GM04503 (cell line): ENCODE measurements at places on chromosomes 3 and 15.

GRCh38 chr15:98896802-98897732 is 110.5 kb downstream of the PGPEP1L start:
- DNase-seq = peak; percentile 99

DNA sequence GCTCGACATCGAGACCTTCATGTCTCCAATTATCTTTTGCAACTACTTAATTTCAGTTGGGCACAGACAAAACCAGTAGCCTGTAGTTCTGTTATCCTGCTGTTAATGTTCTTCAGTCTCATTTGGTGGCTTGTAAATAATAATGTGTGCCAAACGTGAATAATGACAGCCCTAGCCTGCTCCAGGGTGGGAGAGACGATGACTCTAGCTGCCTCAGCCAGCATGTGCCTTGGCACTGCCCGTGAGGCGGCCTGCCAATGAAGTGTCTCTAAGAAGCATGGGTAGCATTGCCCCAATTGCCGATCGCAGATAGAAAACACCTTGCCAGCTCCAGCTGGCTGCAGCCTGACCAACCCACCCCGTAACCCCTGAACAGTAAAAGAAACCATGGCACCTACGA is 58.8 kb downstream of the ASB7 start:
- DNase-seq = no peak

DNA sequence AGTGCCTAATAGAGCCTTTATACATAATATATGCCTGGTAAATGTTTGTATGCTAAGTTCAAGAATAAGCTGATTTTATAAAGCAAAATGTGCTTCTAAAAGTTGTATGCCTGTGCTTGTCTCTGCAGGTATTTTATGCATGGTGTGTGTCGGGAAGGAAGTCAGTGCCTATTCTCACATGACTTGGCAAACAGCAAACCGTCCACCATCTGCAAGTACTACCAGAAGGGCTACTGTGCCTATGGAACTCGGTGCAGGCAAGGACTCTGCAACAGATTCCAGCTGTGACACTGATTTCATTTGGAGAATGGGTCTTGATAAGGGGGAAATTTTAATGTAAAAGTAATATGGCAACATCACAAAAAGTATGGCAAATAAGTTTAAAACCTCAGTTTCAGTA is 11.9 kb downstream of the MKRN2 start:
- no peak for DNase-seq

DNA sequence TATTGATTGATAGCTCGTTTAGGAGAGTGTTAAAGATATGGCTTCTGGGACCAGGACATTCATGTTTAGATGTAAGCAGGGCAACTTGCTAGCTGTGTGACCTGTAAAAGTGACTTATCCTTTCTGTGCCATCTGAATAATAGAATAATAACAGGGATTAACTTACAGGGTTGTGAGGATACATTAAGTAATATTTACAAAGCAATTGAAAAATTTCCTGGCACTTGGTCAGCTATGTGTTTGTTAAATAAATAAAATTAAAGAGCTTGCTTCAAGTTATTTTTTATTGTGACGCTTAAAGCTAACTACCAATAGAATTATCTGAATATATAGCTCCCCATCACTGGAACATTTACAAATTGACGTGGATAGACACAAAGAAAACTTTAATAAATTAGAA is 287.9 kb upstream of the CDIN1 start:
- DNase-seq = no peak

DNA sequence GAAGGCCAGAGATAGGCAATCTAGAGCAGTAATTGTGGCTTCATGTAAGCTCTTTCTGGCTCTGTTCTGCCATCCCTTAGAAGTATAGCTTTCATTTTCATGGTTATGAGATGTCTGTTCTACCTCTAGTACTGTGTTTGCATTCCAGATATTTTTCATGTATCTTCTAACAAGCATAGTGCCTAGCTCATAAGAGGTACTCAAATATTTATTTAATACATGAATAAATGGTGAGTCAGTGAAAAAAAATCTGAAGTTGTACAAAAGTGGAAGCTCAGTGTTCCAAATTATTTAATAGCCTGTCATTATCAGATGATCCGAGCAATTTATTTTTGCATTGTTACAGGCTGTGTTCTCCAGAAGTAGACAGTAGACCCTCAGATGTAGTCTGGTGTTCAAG is 64.3 kb downstream of the OXSM start:
- no peak for DNase-seq

- DNase-seq = no peak
These were observed 297.2 kb downstream of the RPLP1 start for GRCh38 chr15:69749797-69750196.

DNA sequence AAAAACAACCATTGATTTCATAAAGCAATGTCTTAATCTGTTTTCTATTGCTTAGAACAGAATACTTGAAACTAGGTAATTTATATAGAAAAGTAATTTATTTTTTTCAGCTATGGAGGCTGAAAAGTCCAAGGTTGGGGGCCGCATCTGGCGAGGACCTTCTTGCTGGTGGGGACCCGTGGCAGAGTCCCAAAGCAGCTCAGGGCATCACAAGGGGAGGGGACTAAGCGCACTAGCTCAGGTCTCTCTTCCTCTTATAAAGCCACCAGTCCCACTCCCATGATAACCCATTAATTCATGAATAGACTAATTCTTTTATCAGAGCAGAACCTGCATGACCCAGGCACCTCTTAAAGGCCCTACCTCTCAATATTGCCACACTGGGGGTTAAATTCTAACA is 87.2 kb upstream of the KLF13 start:
- no peak for DNase-seq

DNA sequence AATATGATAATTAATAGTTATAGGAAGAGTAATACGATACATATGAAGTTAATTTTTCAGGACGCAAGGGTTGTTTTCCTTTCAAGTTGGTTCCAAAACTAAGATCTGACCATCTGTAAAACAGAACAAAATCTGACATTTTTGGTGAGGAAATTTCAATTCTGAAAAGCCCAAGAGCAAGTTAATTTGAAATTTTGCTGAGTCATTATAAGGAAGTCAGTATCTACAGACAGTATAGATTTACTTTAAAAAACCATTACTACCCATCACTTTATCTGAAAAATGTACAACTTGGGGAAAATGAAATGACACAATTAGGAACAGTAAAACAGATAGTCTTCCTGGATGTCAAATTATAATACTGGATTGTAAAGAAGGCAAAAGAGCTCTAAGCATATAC is 12.5 kb downstream of the INTS14 start:
- no peak for DNase-seq

DNA sequence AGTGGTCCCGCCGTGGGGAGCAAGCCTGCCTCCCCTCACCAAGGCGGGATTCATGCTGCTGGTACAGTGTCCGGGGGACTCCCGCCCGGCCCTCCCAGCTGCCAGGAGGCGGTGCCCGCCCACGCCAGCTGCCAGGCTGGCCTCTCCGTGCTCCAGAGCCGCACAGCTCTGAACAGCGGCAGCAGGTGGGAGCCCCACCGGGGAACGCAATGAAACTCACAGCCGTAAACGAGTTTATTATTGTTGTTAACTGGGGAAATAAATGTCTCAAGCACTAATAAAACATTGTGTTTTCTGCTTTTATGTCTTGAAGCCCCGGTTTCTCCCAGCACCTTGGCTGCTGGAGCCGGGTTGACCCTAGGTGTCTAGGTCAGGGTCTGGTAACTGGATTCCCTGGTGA is 317.7 kb upstream of the TLE3 start:
- no peak for DNase-seq

DNA sequence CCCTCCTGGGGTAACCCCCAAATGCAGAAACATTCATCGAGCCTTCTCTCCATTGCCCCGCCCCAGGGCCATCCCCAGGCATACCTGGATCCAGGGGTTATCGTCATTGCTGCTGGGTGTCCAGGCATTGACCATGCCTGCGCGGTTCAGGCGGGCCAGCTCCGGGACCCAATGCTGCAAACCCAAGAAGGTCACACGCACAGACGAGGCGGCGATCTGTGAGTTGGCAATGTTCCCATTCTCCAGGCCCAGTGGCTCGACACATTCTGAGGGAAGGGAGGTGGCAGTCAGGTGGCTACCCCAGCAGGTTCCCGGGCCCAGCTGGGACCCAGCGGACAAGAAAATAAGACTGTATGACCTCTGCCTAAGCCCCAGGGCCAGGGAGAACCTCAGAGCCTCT is 6.1 kb downstream of the MFGE8 start:
- no peak for DNase-seq

DNA sequence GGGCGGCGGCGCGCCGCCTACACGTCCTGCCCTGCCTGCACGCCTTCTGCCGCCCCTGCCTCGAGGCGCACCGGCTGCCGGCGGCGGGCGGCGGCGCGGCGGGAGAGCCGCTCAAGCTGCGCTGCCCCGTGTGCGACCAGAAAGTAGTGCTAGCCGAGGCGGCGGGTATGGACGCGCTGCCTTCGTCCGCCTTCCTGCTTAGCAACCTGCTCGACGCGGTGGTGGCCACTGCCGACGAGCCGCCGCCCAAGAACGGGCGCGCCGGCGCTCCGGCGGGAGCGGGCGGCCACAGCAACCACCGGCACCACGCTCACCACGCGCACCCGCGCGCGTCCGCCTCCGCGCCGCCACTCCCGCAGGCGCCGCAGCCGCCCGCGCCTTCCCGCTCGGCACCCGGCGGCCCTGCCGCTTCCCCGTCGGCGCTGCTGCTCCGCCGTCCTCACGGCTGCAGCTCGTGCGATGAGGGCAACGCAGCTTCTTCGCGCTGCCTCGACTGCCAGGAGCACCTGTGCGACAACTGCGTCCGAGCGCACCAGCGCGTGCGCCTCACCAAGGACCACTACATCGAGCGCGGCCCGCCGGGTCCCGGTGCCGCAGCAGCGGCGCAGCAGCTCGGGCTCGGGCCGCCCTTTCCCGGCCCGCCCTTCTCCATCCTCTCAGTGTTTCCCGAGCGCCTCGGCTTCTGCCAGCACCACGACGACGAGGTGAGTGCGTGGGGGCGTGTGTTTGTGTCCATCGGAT is 602 bp downstream of the TRIM71 start:
- DNase-seq = no peak

DNA sequence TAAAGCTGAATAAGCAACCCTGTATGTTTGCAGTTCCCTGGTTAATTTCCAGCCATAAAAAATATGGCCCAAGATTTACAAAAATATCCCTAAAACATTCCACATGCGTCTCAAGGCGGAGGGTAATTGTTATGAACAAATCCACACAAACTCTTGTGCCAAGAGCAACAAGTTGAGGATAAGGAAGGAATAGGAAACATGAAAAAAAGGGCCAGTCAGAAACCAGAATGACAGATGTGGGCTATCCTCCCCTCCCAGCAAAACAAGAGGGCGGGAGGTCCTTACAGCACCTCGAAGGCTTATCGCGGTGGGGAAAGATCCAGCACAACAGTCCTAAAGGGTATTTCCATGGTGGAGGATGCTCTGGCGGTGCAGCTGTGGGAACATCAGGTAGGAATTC is 155.6 kb upstream of the HES1 start:
- DNase-seq = no peak

DNA sequence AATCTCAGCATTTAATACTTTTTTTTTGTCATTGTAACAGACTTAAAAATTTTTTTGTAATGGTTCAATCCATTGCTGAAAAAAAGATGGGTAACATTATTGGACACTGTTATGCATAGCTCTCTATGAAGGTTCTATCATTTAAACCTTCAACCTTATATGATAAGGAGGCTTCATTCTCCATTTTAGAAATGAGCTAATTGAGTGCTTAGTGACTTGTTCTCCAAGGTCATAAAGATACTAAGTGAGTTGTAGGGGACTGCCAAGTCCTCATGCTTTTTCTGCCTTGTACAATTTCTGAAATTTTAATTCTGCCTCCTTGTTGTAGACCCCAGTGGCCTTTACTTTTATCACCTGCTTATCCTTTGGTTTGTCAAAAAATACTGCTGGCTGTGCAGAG is 56.7 kb downstream of the MGA start:
- DNase-seq = no peak

DNA sequence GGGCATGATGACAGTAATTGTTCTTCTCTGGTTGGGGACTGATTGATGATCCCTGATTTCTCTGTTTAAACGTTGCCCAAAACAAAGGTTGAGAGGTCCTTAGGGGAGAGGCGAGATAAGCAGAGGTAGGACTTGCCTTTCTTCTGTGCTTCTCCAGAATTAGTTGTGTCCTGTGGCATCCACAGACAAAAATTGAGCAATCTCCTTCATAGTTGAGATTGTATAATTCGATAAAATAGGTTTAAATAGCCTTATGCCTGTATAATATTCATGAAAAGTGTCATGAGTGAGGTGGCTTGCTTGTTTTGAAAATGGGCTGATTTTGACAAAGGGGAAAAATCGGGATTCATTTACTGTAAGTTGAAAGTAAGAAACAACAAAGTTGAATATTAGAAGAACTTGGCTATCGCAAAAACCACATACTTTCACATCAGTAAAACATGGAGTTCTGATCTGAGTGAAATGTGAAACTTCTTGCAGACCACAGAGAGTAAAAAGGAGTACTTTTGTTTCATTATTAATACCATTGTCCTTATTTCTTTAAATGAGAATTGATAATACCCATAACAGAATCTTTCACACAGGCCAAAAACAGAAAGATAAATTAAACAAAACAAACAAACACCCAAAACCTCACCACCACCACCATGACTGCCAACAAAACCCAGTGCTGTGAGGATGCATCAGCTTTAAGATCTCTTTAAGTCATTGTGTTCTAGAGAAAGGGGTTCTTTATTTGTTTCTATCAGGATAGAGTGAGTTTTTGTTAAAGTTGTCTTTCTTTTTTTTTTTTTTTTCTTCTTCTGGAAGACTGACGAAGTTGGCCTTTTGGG is 155.7 kb downstream of the LPP start:
- DNase-seq = no peak

DNA sequence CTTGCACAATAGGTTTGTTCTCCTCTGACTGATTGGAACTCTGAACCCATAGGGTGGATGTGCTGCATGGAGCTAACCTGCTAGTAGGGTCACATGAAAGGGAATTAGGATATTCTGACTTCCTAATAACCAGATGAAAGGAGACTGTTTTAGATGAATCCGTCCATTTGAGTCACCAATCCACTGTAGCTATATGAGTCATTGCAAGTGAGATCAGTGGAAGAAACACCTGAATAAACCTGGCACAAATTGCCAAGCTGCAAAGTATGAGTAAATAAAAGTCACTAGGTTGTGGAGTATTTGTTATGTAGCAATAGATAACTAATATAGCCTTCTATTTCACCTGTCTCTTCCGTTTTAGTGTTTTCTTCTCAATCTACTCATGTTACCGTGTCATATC is 584.4 kb downstream of the PDCD6IP start:
- DNase-seq = no peak

DNA sequence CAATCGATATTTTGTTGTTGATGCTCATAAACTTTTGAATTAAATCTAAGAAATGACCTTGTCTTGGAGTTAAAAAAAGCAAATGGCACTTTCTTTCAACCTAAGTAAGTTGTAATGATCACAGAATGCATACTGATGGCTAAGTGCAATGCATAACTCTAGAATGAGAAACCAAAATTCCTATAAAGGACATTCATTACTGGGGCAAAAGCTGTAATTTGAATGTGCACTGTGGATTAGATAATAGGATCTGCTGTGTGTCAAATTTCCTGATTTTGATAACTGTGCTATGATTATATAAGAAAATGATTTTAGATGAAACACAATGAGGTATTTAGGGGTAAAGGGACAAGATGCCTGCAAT is 14.3 kb downstream of the SIAH2 start:
- no peak for DNase-seq

GRCh38 chr15:69583626-69584025 is 131.0 kb downstream of the RPLP1 start:
- DNase-seq = no peak
